OCI-M1 (cell line): ENCODE measurements at places on chromosomes 12 and 14.

DNA sequence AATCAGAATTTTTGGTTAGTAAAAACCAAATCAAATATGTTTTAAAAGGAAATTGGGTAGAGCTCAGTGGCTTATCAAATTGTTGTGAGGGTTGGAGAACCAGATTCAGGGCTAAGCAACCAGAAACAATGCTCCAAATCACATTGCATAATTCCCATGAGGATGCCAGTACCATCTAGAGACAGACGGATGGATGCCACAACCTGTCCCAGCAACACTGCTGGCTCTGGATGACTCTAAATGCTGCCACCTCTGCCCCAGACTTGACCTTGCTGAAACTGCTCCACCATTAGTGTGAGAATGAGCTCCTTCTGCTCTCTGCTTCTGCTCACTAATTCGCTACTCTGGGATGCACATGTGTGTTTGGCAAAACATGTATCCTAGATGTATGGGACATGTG lies 43.9 kb downstream of the FRS2 start:
- no peak for DNase-seq

- DNase-seq: no peak
Observed at GRCh38 chr12:25960961-25961360, 2.5 kb downstream of the RASSF8 start.

DNA sequence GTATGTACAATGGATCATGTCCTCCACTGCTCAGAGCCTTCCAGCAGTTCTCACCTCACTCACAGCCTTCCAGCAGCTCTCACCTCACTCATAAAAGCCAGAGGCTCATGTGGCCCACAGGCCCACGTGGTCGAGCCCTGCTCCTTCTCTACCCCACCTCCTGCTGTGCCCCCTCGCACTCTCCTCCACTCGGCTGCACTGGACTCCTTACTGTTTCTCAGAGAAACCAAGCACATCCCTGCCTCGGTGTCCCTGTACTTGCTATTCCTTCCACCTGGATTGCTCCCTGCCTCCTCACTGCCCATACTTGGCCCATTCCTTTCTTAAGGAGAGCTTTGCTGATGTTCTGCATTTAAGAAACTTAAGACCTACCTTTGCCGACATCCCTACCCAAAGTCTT lies 219.7 kb downstream of the ZFP36L1 start:
- DNase-seq: no peak

DNA sequence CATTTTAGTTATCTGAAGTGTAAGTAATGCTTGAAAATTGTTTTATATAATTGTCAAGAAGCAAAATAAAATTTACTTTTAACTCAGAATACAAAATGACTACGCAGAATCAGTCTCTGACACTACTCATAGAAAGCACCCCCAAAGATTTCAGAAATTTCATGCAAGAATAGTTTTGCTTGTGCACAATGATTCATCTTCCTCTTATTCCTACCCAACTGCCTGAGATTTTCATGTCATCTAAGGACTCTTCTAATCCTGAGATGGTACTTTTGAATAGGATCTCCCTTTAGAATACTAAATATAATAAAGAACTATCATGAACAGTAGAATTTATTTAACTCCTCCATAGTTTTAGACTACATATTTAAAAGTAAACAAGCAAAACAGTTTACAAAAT lies 485.3 kb upstream of the MGAT4C start:
- DNase-seq: no peak

GRCh38 chr14:55124774-55125386 lies 4.2 kb upstream of the LGALS3 start:
- DNase-seq: peak; percentile 23

GRCh38 chr12:115294453-115295133 lies 610.6 kb upstream of the TBX3 start:
- no peak for DNase-seq

DNA sequence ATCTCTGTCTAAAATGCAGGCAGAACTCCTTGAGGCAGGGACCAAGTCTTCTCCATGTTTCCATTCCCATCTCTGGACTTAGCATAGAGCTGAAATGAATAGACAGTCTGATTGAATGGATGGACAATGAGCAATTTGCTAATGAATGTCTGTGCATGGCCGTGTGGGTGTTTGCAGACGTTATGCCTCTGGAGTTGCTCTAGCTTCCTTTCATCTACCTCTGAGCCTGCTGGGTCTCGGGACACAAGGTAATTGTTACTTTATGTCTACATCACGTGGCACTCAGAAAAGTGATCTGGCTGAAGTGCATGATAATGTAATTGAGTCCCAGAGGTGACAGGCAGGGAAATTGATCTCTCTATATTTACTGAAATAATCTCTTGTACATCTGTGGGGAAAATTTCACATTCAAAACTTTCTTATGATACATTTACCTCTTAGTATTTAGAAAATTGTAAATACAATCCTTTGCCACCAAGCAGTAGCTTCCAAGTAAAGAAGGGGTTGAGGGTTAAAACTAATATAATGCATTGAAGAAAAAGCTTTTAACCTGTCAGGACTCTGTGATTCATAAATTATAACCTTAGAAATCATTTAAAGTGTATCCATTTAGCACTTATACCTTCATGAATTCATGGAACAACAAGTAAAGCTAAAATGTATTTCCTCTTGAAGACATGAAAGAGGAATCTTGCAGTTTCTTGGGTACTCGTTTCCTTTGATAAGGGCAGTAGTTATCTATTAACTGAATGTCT lies 424.1 kb downstream of the APAF1 start:
- DNase-seq: no peak

GRCh38 chr14:70624972-70625371 lies 16.7 kb upstream of the TTC9 start:
- DNase-seq: no peak

- no peak for DNase-seq
Observed at GRCh38 chr12:28235985-28236384, 45.7 kb downstream of the CCDC91 start.

- DNase-seq: no peak
Observed at GRCh38 chr14:97724265-97724731, 927.1 kb downstream of the VRK1 start.

DNA sequence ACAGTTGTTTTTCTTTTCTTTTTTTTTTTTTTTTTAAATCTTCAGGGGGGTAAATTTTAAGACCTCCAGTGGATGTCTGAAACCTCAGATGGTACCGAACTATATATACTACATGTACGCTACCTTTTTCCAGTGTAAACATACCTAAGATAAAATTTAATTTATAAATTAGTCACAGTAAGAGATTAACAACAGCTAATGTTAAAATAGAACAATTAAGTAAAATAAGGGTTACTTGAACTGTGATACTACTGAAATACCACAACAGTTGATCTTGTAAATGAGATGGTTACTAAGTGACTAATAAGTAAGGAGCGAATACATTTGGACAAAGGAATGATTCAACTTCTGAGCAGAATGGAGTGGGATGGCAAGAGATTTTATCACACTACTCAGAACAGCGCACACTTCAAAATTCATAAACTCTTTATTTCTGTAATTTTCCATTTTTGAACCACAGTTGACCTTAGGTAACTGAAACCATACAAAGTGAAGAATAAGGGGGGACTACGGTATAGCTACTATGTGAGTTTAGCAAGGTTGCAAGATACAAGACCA lies 80.5 kb upstream of the PCED1B start:
- DNase-seq: no peak

DNA sequence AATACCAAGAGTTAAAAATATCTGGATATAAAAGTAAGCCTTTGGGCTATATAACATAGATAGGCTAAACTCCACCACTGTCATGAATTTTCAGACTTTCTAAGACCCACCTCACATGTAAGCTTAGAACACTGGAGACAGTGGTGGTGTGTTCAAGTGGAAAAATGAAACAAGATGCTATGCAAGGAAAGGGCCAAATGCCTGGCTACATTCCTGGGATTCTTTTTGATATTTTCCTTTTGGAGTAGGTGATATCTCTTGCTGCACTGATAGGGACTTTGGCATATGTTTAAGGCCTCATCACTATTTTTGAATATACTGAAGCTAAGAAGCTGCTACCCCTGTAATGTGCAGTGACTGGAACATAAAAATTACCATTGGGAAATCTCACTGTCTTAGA lies 341.3 kb downstream of the SLC16A7 start:
- DNase-seq: no peak

DNA sequence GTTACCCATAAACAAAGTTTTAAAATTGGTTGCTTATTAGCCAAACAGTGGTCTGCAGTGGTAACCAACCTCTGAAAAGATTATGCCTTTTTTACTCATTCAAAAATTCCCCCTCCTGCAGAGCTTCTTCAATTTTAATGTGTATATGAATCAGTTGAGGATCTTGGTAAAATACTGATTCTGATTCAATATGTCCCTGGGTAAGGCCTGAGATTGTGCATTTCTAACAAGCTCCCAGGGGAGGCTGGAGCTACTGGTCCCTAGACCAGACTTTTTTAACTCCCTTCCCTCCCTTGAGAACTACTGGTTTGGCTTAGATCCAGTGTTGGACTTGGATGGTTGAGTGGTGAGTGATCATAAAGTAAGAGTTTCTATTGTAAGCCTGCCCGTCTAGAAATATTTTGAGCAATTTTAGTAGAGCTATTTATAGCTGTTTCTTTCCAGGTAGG lies 90.2 kb downstream of the FUT8 start:
- DNase-seq: peak; percentile 9

DNA sequence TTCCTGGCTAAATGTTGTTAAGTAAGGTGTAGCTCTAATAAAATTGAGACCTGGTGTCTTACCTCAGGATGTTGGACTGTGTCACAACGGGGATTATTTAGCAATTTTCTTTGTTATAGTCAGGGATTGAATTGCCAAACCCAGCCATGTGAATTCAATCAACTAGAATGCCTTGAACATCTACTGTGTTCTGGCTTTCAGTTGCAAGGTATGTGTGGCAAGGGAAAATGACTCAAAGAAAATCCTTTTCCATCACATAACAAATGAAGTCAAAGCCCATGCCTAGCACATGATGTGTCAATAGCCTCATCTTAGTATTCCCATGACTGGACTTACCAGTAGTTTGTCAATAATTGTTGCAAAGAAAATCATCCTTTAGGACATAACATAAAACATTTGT lies 519.8 kb upstream of the FLRT2 start:
- no peak for DNase-seq

- DNase-seq: no peak
Observed at GRCh38 chr12:94269316-94269999, 121.1 kb downstream of the PLXNC1 start.

GRCh38 chr14:63899953-63900352 lies 47.1 kb downstream of the SYNE2 start:
- DNase-seq: no peak

- DNase-seq: no peak
Observed at GRCh38 chr14:77270361-77271112, 469 bp downstream of the NGB start.

- peak; percentile 20 for DNase-seq
Observed at GRCh38 chr12:59382282-59383078, 213.3 kb upstream of the SLC16A7 start.

GRCh38 chr12:49661191-49661590 lies 37.8 kb downstream of the PRPF40B start:
- DNase-seq: no peak

DNA sequence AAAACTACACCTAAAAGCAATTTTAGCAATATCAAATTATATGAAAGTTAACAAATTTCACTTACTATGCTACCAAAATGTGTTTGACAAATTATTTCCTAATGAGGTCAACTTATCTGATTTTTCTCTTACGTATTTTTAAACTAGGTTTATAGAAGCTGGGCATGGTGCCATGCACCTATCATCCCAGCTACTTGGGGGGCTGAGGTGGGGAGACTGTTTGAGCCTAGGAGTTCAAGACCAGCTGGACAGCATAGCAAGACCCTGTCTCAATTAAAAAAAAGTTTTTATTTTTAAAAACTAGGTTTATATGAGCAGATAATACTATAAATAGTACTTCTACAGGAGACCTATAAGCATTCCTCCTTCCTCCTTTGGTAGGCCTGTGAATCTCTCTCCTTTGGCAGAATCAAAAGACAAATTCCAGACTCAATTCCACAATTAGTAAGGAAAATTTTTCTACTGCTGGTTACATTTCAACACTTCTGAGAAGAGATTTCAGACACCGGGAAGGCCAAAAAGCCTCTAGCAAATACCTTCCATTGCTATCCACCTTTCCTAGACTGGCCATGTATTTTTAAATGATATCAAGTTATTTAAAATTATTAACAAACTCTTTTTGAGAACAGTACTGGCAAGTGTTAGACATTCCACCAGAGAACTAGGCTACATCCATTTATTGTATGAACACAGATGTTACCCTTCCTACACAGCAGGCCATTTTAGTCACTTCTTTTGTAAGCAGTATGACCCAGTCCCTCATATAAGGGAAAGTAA lies 34.4 kb downstream of the CDK17 start:
- DNase-seq: no peak

- DNase-seq: no peak
Observed at GRCh38 chr12:1801303-1801975, 18.9 kb upstream of the LRTM2 start.

- no peak for DNase-seq
Observed at GRCh38 chr14:100567009-100567876, 20.0 kb downstream of the BEGAIN start.

DNA sequence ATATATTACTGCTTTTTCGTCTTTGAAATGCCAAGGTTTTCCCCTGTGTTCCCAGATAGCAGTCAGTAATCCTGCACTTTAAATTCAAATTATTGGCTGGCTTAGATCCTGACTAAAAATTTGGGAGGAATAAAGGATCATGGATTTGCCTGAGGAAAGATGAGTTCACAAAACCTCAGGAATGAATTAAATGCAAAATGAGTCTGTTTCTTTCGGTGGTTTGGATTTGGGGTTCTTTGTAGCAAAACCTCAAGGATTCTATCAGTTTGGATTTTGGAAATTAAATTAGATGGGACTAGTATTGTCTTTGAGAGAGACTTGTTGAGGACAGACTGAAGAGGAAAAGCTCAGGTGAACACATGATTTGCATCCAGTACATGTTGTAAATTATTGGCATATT lies 36.1 kb downstream of the PPFIBP1 start:
- DNase-seq: no peak

GRCh38 chr12:26773313-26774104 lies 59.5 kb downstream of the ITPR2 start:
- peak; percentile 21 for DNase-seq

- DNase-seq: no peak
Observed at GRCh38 chr12:57592551-57593165, 1.7 kb downstream of the PIP4K2C start.

- DNase-seq: no peak
Observed at GRCh38 chr12:104122298-104122697, 15.7 kb downstream of the NFYB start.

GRCh38 chr12:122681814-122682213 lies 21.3 kb downstream of the HCAR2 start:
- peak; percentile 21 for DNase-seq

GRCh38 chr12:107134558-107134957 lies 41.2 kb upstream of the CRY1 start:
- peak; percentile 67 for DNase-seq
